Gastroesophageal sphincter (tissue), 4 donors: ENCODE measurements at places on chromosomes 7 and 10. TPM values are rescaled to one million over a fixed set of nuclear protein-coding genes. Genes with fewer than 3 reads are reported as not detected.

GRCh38 chr7:135879233-135879632, 97.9 kb downstream of the MTPN start:
- no peak for ATAC-seq

DNA sequence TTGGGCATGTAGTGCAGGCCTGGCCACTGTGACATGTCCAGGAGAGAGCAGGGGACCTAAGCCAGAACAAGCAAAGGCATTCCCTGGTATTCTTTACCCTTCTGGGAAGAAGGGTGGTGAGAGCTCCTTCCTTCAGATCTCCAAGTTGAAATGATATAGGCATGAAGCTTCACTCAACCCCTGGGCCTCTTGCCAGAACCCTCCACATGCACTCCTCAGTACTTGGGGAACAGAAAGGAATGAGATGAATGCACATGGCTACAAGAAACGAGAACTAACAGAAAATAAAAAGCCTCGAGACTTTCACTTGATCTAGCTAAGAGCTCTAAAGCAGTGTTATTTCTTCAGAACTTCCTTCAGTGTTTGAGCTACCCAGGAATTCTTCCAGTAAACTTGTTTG, 262.2 kb downstream of the ETV1 start:
- no peak for ATAC-seq

- peak; percentile 30 for ATAC-seq
These were observed 20.3 kb upstream of the KLF6 start for GRCh38 chr10:3805201-3805790.

DNA sequence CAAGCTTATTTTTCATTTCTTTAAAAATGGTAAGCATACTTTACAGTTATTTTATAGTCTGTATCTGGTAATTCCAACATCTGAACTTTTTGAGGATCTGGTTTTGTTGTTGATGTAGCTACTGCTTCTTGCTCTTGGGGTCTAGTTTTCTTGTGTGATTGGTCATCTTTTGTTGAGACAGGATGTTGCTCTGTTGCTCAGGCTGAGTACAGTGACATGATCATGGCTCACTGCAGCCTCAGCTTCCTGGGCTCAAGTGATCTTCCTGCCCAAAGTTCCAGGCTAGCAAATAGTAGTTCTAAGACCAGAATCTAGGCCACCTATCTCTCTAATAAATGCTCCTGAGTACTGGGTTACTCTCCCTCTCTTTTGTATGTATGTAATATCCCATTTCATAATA, 75.7 kb downstream of the NRCAM start:
- no peak for ATAC-seq

Gene FRAT1
- total RNA-seq: 5.1 TPM
